ENCODE measurements at places on chromosomes 7 and 10.

DNA sequence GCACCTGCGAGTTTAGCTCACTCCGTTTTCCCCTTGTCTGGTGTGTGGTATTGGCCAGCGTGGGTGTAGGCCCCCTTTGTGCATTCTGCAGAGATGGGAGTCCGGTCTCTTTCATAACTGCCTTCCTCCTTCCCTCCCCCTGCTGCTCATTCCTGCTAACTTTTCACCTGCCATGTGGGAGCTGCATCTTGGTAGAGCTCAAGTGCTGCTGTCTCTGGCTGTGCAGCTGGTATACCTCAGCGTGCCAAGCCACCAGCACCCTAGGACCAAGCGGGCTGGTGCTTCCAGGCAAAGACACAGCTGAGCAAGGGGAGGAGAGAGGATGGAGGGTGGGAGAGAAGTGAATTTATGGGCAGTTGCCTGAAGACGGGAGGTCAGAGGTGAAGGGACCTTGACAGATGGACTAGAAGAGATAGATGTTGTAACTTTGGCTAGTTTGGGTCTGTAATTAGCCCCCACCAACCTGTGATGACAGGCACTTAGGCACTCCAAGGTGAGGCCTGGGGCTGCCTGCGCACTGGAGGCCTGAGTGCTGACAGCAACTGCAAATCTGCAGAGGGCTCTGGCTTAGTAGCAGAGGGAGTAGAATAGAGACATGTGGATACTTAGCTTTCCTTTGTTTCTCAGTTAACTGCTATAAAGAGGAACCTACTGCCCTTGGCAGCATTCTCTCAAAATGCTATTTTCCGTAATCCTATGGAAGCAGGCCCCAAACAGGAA is 148.8 kb upstream of the AGK start:
- DNase-seq, result no peak

- no peak for DNase-seq
Observed at GRCh38 chr7:47583739-47584535, 2.0 kb upstream of the TNS3 start.

- DNase-seq, result no peak
Observed at GRCh38 chr7:43584195-43584586, 1.3 kb downstream of the STK17A start.

GRCh38 chr7:156021471-156021870 is 209.2 kb upstream of the SHH start:
- no peak for DNase-seq

- no peak for DNase-seq
Observed at GRCh38 chr7:123805287-123805686, 39.7 kb upstream of the HYAL4 start.

- no peak for DNase-seq
Observed at GRCh38 chr7:121385056-121385799, 10.9 kb downstream of the FAM3C start.

DNA sequence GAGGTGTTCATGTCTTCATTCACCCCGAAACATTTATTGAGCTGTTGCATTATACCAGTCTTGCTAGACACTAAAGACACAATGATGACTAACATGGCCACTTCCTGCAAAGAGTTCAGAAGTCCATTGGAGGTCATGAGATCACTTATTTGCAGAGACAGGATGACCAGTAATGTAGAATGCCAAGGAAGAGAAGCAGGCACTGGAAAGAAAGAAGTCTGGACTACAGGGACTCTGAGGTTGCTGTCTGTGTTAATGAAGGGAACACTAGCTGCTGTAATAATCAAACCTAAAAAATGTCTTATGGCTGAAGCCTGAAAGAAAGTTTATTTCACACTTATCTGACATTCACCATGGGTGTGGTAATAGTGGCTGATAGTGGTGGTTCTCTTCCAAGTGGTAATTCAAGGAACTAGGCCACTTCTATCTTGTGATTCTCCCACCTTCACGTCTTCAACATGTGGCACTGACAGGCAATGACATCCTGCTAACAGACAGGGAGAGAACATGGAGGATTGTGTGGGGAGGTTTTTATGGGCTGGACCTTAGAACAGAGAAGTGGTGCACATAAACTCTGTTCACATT is 89.2 kb upstream of the MKLN1 start:
- no peak for DNase-seq

GRCh38 chr10:120286280-120286679 is 170.7 kb upstream of the PLPP4 start:
- DNase-seq, result no peak

- no peak for DNase-seq
Observed at GRCh38 chr7:138527746-138528223, 67.7 kb downstream of the TRIM24 start.

DNA sequence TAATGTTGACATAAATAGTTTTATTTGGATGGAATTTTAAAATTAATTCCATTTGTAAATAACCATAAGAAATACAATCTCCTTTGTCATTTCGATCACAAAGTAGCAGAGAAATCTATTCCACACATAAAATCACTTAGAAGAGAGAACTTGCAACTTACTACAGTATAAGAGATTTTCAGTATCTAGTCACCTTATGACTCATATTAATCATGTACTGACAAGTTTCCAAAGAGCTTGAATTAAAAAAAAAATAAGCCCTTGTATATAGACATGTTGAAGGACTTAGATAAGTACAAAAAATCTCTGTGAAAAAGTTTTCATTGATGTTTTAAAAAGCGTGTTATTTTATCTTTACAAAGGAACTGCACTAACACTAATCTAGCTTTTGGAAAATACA is 207.1 kb upstream of the ETV1 start:
- DNase-seq, result no peak

- no peak for DNase-seq
Observed at GRCh38 chr10:80598084-80598798, 60.5 kb downstream of the SH2D4B start.

GRCh38 chr7:76359978-76360638 is 1.3 kb upstream of the YWHAG start:
- DNase-seq, result no peak

DNA sequence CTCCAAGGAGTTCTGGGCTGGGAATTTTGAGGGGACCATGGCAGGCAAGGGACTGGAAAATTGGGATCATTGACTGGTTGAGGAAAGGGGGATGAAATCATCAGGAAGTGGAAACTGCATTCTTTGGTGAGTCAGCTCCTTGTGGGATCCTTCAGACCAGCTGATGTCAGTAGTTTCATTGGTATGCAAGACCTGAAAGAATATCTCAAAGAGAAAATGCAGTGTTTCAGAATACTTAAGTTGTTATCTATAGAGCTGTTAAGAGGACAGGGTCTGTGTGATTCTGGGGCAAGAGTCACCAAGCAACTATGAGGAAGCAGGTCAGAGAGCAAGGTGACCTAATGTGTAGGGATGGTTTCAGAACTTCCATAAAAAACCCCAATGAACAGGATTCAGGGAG is 595.9 kb upstream of the AUTS2 start:
- no peak for DNase-seq

DNA sequence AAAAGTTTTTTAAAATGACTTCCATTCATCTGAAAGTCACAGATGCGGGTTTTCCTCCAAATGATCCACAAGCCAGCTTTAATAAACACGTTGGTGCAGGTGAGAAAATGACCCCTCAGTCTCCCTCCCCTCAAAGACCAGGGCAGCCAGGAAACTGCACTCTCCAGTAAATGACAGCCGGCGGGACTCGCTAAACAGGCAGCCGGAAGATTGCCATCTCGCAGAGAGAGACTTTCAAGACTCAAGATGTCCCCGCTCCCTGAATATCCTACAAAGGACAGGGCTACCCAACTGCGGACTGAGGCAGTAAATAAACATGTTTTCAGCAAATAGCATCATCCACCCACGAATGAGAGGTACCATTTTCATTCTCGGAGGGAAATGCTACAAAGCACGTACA is 116.8 kb downstream of the DIP2C start:
- no peak for DNase-seq

DNA sequence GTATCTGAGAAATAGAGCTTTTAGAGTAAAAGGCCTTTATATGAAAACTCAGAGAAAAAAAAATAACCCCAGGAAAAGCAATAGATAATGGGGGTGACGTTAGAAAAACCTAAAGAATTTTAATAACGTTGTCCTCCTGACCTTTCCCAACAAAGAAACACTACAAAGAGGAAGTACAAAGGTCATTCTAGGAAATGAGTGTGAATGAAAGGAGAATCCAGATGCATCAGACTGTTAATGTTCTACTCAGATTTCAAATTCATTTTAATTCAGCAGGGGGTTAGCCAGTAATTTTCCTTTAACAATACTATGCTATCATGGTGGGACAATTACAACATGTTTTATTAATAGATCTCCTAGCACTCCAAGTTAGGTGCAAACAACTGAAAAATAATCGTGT is 73.8 kb upstream of the CDK1 start:
- no peak for DNase-seq

GRCh38 chr7:81499262-81500116 is 270.4 kb downstream of the HGF start:
- peak; percentile 90 for DNase-seq

DNA sequence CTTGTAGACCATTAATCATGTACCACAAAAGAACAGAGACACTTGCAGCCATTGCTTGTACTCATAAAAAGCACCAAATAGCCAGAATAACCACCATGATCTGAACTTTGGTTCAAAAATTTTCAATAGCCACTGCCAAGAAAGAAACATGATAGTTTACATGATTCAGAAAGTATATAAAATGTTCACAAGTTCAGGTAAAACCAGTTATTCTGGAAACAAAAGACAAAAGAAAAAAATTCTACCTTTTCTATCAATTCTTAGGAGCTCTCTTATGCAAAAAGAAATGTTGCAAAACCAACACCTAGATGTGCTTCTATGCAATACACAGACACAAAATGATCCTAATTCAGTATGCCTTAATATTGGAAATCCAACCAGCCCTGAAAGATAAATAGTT is 108.7 kb downstream of the PCLO start:
- DNase-seq, result no peak

DNA sequence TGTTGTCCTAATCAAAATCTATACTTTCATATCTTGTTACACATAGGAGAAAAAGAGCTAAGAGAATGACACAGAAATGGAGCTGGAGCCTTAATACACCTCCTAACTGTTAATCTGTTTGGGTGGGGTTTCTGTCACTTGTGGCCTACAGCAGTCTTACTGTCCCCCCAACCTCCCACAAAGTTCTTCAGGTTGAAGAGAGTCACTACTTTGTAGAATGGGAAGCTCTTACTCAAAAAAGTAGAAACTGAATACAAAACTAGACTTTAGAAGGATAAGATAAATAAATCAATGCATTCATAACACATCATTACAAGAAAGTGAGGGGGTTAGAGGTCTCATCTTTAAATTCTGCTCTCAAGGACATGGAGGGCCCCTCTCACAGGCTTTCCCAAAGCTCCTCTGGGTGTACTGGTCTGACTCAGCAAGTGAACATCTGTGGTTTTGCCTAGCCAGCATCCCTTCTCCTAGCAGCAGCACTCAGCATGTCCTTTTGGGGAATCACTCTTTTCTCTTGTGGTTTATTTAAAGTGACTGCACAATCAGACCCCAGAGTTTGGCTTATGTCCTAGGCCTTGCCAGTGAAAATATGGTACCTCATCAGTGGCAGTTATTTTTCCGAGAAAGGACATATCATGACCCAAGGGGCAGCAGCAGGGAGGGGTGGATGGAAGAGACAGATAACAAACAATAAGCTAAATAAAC is 2.0 kb upstream of the BLVRA start:
- no peak for DNase-seq

All from NCI-H2081 treated with DMSO at 0.1 percent for 48 hours (cell line).